ENCODE measurements at places on chromosomes 1 and 21.

- no peak for DNase-seq
Measured at GRCh38 chr1:96979304-96980268, 258.0 kb downstream of the PTBP2 start.

DNA sequence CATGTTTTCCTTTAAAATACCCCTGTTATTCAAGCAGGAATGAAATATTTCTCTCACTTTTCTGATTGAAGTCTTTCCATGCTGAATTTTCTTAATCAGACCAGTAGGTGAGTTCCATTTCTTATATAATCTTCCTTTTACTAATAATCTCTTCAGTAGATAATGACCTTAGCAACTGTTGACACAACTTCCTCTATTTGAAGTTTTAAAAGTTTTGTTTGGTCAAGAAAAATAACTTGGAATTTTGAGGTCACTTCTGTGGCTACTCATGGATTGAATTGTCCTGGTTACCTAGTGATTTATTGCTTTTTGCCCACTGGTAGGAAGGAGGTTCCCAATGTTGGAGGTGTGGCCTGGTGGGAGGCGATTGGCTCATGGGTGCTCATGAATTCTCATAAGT lies 70.6 kb upstream of the PAXBP1 start:
- DNase-seq, result no peak

DNA sequence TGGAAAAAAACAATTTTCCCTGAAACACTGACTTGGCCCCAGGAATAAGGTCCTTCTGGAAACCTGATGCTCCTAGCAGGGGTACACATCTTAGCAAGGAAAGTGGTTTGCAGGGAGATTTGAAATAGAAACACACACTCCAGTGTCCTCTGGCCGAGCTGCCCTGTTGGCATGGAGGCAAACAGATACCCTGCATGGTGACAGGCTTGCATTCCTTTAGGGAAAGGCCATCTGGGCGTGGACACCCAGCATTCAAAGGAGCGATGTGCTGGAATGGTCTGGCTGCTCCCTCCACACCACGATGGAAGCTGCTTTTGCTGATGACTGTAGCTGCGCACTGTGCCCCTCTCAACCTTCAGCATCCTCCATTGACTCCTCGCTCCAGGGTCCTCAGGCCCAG lies 41.5 kb upstream of the BCAR3 start:
- DNase-seq, result no peak

DNA sequence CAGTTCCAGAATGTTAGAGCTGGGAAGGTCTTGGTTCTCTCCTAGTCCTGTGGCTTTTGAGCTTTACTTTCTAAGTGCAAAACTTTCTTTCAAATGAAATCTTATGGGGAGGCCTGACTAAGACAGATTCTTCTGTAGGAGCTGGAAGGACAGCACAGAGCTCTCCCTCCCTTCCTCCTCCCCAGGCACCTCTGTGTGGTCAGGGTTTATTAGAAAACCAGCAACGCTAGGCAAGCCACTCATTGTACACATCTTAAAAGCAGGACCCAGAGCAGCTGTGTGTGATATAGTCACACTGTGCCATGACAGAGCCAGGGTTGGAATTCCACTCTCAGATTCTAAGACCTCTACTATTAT lies 241.1 kb upstream of the RAB4A start:
- DNase-seq, result no peak

GRCh38 chr1:241130881-241131280 lies 226.1 kb downstream of the RGS7 start:
- no peak for DNase-seq

DNA sequence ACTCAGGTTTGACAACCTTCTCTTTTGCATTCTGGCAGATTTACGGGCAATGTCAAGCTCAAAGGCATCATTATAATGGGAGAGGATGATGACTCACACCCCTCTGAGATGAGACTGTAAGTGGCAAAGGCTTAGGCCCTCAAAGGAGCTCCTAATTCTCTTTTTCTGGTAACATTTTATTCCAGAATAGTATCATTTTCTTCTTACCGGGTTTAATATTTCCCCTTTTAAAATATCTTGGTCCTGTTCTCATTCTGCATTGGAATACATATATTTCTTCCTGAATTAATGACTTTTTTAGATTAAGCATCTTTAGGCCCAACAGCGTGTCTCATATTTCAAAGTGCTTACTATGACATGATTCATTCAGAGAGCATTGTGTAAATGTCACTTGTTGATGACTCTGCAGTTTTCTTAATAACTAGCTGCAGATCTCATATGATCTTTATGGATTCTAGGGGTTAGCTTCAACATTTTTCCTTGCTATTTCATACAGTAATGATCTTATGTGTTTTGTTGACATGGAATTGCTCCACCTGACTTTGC lies 1.7 kb downstream of the PITHD1 start:
- no peak for DNase-seq

- DNase-seq, result no peak
Measured at GRCh38 chr1:27397110-27397509, 4.7 kb downstream of the GPR3 start.

GRCh38 chr1:214454569-214455396 lies 96.6 kb downstream of the PTPN14 start:
- DNase-seq, result no peak

GRCh38 chr1:20981915-20982314 lies 194.8 kb downstream of the EIF4G3 start:
- DNase-seq, result no peak

DNA sequence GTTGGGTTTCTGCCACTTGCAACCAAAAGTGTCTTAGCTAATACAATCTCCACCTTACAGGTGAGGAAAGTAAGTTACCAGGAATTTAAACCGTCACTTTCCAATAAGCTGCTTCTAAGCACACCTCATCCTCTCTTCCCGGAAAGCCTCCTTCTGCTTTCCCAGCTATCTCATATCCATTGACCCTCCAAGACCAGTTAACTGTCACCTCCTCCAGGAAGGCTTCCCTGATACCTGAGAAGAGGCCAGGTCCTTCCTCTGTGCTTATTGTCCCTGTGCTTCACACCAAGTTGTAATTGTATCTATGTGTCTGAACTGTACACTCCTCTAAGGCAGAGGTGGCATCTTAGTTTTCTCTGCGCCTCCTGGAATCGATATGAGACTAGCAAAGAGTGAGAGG lies 11.2 kb upstream of the MATN1 start:
- DNase-seq, result no peak

DNA sequence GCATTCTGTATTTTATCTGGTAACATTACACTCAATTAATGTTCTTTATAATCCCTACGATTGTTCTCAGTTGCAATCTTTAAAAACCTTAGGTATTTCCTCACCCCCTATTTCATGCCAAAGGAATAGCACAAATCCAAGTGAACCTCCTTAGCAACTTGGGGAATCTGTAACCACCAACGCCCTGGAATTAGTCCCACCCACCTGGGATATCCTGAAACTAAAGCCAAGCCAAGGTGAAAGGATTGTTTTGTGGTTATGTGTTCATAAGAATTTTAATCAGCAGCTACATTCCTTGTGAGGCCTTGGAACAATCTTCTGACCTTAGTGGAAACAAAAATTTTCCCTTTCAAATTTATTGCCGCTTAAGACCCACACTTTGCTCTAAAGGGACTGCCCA lies 908.7 kb downstream of the TTLL7 start:
- no peak for DNase-seq

DNA sequence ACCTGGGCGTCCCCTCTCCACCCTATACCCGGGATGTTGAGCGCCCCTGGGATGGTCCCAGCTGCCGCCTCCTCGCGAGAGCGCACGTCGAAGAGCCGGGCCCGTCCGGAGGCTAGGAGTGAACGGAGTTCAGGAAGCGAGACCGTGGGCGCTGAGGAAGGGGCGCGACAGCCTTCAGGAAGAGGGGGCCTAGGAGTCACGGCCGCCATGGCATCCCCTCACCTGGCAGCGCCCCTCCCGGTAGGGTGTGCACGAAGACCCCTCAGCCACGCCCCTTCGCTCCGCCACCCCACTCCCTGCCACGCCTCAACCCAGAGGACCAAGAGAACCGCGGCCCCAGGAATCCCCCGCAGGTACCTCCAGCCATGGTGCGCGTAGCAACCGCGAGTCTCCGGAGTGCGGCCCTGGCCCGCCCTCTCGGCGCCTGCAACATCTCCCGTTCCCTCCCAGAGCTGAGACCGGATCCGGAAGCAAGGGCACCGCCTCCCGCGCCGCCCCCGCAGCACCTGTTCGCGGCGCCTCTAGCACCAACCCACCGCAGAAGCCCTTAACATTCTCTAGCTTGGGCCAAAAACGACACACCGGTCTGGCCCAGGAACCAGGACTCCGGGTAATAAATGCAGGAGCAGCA lies at the start of gene TSTD1:
TSS of gene TSTD1 (minus strand) at position 442 of the 631 bp plus-strand sequence. CDS start at position 367, 75 bp downstream.
- peak; percentile 92 for DNase-seq

DNA sequence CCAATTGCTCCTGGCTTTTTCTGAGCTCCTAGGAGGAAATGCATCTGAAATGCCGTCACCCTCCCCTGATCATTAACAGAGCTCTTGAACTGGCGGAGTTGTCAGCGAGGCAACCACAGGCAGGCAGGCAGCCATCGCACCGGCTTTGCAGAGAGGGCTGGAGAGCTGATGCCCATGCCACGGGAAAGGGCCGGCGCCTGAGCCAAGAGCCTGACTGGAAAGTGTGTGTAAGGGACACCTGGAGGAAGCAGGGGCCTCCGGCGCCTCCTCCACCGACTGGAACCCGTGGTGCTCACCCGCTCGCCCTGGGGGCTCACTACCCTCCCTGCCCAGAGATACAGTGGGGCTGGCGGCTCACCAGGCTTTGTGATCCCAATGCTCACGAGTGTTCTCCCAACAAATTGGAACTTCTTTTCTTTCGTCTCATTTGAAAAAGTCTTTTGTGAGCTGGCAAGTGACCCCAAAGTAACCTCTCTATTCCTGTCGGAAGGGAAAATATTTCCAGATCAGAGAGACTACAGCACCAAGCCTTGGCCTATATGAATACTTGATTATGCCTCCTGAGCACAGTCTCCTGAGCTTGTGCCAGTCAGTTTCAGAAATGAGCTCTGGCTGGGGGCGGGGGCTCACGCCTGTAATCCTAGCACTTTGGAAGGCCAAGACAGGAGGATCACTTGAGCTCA lies 97.7 kb upstream of the SLC25A33 start:
- DNase-seq, result no peak

GRCh38 chr1:206005234-206005633 lies 2.0 kb upstream of the RAB7B start:
- no peak for DNase-seq
